ENCODE measurements at places on chromosomes 4 and X. TPM values are rescaled to one million over a fixed set of nuclear protein-coding genes. Genes with fewer than 3 reads are reported as not detected.

DNA sequence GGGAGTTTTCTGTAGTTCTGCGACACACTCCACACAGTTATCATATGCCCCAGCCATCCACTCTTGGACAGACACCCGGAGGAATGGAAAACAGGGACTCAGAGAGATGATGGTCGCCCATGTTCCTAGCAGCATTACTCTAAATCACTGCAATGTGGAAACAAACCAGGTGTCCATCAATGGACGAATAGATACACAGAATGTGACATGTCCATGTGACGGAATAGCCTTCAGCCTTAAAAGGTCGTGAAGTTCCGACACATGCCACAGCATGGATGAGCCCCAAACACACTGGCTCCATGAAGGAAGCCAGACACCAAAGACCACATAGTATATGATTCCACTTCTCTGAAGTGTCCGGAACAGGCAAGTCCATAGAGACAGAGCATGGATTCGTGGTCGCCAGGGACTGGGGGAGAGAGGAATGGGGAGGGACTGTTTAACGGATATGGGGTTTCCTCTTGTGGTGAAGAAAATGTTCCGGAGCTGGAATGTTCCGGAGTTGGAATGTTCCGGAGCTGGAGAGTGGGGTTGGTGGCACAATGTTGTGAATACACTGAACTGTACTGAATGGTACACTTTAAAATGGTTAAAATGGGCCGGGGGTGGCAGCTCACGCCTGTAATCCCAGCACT is 28.7 kb upstream of the AFAP1 start:
- DNase-seq: no peak

- no peak for DNase-seq
Measured at GRCh38 chr4:8306511-8307021, 37.0 kb downstream of the HTRA3 start.

DNA sequence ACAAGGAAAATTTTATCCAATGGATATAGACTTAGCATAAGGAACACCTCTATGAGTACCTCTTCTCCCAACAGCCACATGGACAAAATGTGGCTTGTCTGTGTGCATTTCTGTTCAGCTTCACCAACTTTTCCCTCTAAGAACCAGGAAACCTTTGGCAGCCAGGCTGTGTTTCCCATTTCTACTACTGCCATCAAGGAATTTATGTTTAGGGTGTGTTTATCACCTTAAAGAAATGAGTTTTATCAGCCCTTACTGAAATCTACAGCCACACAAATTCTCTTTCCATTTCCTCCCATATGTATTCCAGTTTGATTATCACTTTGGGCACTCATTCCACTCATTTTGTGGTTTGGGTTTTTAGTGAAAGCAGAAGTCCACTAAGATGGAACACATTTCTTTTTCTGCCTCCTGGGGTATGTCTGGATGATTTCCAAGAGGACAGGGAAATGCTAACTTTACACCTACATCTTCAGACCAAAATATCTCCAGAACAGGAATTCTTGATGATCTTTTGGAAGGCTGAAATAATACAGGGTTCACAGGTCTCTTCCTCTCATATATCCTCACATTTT is 82.6 kb upstream of the MAOA start:
- no peak for DNase-seq

- DNase-seq: no peak
Measured at GRCh38 chrX:32293962-32294700, 917.2 kb downstream of the DMD start.

DNA sequence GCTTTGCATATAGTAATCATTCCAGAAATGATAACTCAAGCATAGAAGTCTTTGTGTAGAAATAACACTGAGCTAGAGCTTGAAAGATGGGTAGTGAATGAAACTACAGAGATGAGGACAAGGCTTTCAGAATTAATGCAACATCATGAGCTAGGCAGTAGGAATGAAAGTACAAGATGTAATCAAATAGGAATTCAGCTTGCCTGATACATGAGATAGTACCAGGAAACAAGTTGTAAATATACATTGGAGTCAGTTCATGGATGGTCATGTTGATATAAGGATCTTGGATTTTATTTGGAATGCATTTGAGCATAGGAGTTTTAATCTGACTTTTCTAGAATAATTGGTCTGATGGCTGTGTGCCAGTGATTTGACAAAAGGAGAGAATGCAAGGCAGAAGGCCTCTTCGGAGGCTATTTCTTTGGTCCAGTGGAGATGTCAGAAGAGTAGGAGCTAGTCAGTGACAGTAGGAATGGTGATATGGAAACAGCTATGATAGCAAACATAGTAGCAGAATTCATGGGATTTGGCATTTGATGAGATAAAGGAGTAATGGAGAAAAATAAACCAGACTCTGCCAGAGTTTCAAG is 206.4 kb upstream of the PACRGL start:
- no peak for DNase-seq

- peak; percentile 79 for DNase-seq
Measured at GRCh38 chrX:49878834-49879655, at the start of gene USP27X. Gene USP27X, plus strand, starts transcription at chrX:49879484. Its CDS starts 824 bp downstream, at chrX:49880308.

DNA sequence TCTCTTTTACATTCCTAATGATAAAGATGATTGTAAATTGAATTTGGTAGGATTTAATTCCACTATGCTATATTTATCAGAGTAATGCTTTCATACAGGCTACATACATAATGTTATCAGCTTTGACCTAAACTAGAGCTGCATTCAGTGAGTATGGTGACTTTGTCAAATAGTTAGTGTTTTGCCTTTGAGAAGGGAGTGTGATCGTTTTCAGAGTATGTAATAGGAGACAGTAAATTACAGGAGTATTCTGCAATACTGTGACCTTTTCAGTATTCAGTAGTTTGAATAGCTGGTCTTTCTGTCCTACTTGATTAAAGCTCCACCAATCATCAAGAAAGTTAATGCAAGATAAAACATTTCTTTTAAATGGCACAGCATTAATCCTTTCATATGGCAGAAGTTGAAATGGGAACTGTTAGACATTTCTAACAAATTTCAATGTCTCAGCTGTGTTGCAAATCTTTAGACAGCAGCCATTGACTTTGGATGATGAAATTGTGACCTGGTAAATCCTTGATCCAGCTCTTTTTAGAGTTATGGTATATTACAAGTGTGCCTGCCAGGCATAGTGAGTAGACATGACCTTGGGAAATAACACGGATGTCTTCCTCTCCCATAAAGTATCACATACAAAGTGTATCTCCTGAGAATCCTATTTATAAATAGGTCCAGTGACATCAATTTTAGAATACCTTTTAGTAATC is 455.3 kb downstream of the KCTD8 start:
- DNase-seq: no peak

DNA sequence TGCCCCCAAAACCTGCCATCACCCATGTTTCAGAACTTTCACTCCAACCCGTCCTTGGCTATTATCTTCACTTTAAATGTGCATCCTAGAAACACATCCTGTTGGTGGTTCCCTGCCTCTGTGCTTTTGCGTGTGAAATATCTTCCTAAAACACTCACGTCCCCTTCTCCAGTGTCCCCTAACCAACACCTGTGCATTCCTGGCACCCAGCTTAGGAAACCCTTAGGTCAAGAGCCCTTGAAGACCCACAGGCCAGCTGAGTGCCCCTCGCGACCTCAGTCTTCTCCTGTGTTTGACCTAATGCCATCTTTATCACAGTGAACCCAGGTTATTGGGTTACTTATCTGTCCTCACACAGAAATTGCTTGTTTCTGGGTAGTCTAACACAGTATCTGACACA is 117.6 kb downstream of the STK32B start:
- DNase-seq: no peak

DNA sequence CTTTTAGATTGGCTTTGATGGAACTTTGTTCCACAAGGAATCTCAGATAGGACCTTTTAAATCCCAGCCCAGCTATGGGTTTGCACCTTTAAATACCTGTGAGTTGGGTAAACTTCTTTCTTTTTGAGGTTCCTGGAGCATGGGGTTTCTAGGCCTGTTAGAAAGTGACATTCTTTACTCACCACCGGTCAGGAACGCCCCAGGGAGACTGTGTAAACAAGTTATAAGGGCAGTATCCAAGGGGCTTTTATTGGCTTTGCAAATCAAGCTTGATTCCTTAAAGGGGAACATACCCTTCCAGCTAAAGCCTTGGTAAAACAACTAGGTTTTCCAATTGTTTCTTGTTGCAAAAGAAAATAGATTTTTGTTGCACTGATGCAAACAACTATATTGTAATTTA is 93.4 kb downstream of the TENT5D start:
- no peak for DNase-seq

DNA sequence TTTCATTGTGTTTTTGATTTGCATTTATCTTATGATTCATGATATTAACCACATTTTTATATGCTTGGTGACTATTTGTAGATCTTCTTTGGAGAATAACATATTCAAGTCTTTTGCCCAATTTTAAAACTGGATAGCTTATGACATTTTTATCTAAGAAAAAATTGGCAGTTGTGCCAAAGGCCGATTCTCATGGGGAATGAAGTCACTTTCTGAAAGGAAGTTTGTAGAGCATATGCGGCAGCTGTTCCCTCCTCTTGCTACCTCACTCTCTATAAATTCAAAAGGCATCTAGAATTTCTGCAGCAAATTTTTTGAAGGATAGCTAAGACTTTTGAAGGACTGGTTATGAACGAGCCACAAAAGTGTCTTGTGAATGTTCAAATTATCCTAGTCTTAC is 2353.5 kb downstream of the ARAP2 start:
- DNase-seq: no peak

DNA sequence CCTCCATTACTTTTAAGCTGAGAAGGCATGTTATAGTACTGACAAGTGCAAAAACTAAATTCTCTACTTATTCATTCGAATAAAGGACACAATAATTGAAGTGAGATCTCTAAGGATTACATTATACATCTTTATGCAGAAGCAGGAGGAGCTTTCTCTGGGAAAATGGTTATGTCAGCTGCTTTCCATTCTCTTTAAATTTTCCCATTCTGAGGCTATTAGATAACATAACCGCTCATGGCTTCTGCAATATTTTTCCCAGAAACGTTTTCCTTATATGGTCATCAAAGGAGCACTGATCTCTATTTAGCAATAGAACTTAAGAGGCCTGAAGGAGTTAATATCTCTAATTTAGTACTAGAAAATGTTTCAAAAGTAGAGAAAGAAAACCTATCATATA is 221.6 kb downstream of the NSUN7 start:
- no peak for DNase-seq

- no peak for DNase-seq
Measured at GRCh38 chrX:127466211-127466610, 586.0 kb downstream of the ACTRT1 start.

DNA sequence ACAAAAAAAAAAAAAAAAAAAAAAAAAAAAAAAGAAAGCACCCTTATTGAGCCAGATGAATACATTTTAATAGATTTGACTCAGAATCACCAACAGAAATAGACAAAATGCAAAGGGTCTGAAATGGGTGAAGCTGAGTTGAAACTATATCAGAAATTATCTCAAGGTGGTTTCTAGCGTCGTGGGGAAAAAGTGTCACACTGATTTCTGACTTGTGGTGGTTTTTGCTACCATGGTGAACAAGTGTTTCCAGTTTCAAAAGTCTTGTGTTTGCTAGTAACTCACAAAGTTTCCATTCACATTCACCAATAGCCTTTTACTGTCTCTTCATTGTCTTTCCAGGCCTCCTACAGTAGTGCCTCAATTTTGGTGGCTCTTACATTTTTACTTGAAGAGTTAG is 135.5 kb downstream of the ARHGAP24 start:
- no peak for DNase-seq

GRCh38 chrX:47587906-47588735 is 5.9 kb downstream of the TIMP1 start:
- DNase-seq: no peak

DNA sequence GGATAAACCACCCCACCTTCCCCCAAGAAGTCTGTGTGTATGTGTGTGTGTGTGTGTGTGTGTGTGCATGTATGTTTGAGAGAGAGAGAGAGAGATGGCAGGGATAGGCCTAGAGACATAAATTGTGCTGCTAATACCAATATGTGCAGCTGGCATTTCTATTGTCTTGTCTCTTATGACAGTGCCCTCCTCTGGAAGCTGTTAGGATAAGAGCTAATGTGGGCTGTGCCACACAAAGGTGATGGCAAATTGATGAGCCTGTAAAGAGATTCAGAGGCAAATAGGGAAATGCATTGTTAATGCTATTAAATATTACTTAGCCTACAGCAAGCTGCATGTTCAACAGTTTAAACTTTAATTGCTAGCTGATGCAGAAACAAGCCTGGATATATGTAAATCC is 332.0 kb downstream of the NKX6-1 start:
- DNase-seq: no peak

- no peak for DNase-seq
Measured at GRCh38 chr4:160947653-160948052, 1216.1 kb downstream of the FSTL5 start.

DNA sequence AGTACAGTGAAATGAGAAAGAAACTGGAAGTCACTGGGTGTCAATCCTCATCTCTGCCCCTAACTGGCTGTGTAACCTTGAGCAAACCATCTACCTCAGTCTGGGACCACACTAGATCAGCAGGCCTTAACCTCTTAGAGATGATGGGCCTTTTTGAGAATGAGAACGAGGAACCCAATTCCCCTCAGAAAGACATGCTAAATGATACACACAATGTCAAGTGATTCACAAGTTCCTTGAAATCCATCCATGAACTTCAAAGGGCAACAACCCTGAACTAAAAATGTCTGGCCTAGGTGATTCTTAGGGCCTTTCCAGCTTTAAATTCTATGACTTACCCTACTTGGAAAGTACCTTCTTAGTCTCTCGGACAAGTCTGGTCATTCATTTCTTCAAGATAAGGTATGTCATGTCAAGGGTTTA is 47.4 kb downstream of the ACSL4 start:
- no peak for DNase-seq

DNA sequence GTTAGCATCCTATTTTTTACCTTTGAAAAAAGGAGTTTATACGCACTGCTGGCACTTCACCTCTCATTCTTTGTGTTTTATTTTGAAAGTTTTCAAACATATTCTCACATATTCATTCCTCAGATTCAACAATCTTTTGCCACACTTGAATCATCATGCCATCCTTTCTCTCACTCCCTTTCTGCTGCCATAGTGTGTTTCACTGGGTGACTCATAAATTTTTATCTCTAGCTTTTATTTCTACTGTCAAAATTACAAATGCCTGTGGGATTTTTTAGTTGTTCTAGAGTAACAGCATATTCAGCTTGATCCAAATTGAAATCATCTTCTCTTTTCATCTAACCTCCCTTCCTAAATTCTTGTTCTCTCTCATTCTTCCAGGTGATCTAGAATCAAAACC is 28.0 kb downstream of the MFSD8 start:
- no peak for DNase-seq

- DNase-seq: no peak
Measured at GRCh38 chr4:143344774-143345173, 8.1 kb downstream of the GAB1 start.

PLA2G12A gene
- polyA plus RNA-seq: 33.1 TPM

NXF2 gene
- polyA plus RNA-seq: not detected

APOO gene
- polyA plus RNA-seq: 18.4 TPM

CLCN4 gene
- not detected for polyA plus RNA-seq

TBC1D9 gene
- polyA plus RNA-seq: not detected

CAPN6 gene
- not detected for polyA plus RNA-seq

CASP6 gene
- polyA plus RNA-seq: 115 TPM

TEX13C gene
- polyA plus RNA-seq: not detected

TMEM271 gene
- polyA plus RNA-seq: not detected

ARHGAP10 gene
- 7.4 TPM for polyA plus RNA-seq

GAGE12J gene
- polyA plus RNA-seq: not detected

PPEF2 gene
- polyA plus RNA-seq: not detected

Data from CD4-positive, alpha-beta memory T cell (primary cell).